NK-92 treated with Interleukin-12 subunit alpha and Interleukin-12 subunit beta, amount 100 ng/mL, for 24 hours (cell line): ENCODE measurements at places on chromosomes 5 and 9.

- no peak for DNase-seq
These were observed 111.3 kb upstream of the NR3C1 start for GRCh38 chr5:143514616-143515335.

DNA sequence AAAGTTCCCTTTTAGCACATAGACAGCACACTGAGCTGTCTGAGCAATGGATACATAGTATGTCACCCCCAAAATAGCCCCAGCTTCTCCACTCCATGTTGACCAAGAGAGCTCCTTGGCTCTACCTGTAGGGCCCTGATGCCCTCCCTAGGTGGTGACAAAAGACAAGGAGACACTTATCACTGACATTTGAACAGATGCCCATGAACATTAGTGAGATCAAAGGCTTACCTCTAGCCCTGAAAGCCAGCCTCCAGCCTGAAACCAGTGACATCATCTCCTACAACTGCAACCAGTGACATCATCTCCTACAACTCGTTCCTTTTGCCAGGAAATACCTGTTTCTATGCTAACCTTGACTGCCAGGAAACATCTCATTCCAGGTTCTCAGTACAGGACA is 122.7 kb downstream of the FSTL4 start:
- no peak for DNase-seq

DNA sequence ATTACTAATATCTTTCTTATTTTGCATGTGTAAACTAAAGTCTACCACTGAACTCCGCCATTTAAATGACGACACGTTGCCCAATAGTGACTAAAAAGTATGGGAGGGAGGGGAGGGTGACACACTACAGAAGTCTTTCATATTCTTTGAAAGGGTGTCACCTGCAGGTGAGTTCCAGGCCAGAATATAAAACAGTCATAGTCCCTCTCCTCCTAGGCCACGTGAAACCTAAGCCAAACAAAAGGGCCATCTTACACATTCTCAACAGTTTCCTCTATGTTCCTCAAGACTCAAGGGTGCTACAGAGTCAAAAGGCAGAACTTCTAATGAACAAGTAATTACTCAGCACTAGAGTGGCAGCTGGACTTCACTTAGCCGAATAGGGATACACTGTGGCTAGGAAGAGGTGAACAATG is 6.4 kb downstream of the CEMIP2 start:
- DNase-seq: no peak

- DNase-seq: no peak
These were observed 28.2 kb downstream of the CARD6 start for GRCh38 chr5:40869384-40869783.

GRCh38 chr5:35963381-35963843 is 25.0 kb upstream of the CAPSL start:
- DNase-seq: no peak

- no peak for DNase-seq
These were observed 315.2 kb upstream of the PDE4D start for GRCh38 chr5:60208716-60209115.

- DNase-seq: no peak
These were observed 87.3 kb downstream of the NTNG2 start for GRCh38 chr9:132249123-132249522.

GRCh38 chr5:18662231-18662630 is 1028.0 kb downstream of the TAF11L14 start:
- DNase-seq: no peak

- no peak for DNase-seq
These were observed 158.5 kb downstream of the RGS3 start for GRCh38 chr9:113621980-113622379.

DNA sequence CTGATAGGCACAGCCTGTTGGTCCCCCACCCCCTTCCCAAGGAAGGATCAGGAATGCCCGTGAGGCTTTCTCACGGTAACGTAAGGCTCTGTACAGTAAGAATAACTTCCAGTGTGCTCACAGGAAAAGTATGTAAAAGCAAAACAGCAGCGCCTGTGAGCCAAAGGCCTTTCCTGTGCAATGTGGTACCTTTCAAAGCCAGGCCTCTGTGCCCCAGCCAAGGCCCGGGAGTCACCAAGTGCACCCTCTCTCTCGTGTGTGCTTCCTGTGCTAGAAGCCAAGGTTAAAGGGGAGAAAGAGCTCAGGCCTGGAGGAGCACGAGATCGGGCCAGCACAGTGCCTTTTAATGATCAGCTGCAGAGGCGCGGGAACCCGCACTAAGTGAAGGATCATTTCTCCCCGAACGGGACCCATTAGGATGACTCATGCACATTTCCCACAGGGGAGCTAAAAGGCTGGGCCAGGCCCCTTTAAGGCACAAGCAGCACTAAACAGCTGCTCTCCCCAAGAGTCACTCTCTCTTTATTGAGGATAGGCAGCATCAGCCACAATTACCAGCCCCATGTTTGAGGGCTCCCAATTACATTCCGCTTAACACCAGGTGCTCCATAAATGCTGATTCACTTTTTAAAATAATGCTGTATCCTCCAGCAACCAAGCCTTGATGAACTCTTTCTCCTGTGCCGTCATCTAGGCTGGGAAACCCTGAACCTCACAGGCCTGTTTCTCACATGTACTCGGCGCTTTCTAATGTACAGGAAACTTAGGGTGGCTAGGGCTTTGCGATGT is 42.8 kb downstream of the SHB start:
- DNase-seq: no peak

- DNase-seq: no peak
These were observed 41.7 kb upstream of the ZNF354B start for GRCh38 chr5:178818094-178818493.

GRCh38 chr9:116978155-116978554 is 291.1 kb downstream of the TRIM32 start:
- DNase-seq: no peak

- no peak for DNase-seq
These were observed 85.7 kb upstream of the ARRDC3 start for GRCh38 chr5:91468651-91469422.

- no peak for DNase-seq
These were observed 47.8 kb downstream of the SLC1A1 start for GRCh38 chr9:4538107-4538506.
